ENCODE measurements at places on chromosomes 7 and 10.

DNA sequence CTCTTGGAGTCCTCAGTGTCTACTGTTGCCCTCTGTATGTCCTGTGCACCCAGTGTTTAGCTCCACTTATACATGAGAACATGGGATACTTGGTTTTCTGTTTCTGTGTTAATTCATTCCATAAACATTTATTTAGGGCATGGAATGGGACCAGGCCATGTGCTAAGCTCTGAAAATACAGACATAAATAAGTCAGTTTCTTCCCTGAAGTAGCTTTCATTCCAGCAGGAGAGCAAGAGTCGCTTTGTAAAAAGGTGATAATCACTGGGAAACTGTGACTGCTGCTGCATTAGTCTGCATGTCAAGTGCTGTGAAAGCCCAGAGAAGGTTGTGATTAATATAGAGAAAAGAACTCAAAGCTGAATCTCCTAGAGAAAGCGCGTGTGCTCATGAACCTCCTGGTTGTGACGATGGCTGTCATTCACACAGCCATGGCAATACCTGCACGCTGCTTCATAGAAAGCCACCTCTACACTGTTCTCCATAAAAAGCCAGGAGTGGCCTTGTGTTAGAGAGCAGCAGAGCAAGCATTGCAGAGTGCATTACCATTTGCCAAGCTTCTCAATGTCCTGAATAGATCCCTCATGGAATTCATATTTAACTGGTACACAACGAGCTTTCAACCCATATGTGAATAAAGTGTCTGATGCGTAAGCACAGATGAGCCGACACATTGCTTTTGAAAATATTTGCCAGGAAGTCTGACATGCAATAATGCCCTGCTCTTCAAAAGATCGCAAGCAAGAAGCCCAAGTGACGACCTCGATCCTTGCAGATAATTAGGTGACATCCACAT is 30.6 kb upstream of the PITRM1 start:
- DNase-seq, result no peak

DNA sequence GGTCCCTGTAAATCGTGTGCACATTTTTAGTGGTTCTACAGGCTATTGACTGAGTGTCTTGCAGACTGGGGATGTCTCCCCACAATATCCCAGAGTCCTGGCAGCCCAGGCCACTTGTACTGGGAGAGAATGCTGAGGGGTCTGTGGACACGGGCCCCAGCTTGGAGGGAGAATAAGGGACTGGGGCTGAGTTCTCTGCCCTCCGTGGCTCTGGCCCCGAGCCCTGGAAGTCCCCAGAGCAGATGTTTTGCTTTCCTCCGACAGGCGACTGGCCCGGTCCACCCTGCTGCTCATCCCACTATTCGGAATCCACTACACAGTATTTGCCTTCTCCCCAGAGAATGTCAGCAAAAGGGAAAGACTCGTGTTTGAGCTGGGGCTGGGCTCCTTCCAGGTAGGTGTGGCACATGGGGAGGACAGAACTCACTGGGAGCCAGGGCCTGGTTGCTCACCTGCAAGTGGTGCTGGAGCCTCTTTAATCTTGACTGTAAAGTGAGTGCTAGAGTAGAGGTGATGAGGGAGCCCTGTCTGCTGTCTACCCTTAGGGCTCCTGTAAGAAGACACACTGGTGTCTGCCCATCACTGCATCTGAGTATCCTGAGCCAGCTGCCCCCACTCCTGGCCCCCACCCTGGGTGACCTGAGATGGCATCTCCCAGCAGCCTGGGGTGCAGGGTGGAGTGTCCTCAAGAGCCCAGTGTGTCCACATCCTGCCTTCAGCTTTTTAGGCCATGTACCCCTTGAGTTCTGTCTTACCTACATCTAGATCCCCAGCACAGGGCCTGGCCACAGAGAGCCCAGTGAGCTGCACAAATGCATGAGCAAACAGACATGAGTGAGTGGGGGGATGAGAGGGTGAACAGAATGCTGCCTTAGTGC is 51.1 kb downstream of the ADCYAP1R1 start:
- no peak for DNase-seq

GRCh38 chr7:132650498-132650897 is 74.2 kb upstream of the PLXNA4 start:
- DNase-seq, result peak; percentile 61

GRCh38 chr7:39810710-39811109 is 139.3 kb upstream of the CDK13 start:
- DNase-seq, result no peak

- DNase-seq, result no peak
Measured at GRCh38 chr10:93865794-93866425, 27.9 kb upstream of the SLC35G1 start.

DNA sequence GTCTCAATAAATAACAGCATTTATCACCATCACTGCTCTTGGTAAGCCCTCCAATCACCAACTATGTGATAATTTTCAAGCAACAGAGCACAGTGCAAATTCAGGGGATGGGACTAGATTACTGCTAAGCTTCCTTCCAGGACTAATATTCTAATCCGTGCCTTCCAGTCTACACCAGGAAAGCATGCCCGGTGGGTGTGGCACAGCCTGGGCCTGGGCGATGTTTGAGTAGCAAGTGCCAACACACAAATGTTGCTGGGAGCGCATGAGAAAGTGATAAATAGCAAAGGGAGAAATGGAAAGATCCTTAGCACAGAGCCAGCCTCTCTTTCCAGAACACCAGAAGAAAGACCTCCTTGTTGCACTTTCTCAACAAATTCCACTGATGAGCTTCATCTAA is 13.5 kb upstream of the TM9SF3 start:
- DNase-seq, result no peak

GRCh38 chr7:129014501-129015101 is 40.3 kb downstream of the TNPO3 start:
- no peak for DNase-seq

DNA sequence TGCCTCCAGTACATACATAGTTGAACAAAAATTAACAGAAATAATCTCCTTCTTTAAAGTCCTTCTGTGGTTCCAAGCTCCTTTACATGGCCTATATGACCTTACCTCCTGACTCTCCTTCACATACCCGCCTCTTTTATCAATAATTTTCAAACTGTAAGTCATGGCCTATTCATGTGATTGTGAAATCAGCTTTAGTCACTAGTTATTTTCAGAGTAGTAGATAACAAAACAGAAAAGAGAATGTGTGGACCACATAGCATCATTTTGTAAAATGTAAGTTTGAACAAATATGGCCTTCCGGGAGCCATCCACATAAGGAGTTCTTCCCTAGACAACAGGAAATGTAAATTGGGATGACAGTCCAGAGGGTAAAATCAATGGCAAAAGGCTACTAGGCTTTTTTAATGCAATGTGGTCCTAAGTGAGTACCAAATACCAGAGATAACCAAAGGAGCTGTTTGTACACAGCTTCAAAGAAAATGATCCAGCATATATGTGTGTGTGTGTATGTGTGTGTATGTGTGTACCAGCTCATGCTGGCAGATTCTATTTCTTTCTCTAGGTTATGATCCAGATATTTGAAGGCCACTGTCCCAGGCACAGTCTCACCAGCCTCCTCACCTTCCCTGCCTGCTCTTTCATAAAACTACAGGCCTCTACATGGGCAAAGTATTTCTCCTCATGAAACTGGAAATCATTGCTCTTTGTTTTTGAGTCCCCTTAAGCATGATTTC is 12.3 kb upstream of the FAM133B start:
- DNase-seq, result no peak

DNA sequence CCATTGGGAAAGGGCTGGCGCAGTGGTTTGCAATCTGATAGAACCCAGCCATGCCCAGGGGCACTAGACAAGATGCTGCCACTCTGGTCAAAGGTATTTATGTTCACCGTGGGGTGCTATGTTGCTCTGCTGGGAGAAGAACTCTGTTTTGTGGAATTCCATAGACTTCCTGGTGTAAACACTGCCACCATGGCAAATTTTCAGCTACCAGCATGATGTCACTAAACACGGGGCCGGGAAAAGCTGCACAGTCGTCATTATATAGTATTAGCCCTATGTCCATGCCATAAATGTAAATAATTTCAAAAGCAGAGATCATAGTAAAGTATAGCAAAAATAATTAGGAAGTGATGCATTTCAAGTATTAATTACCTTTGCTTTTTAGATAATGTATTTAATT is 500.6 kb downstream of the PARD3 start:
- DNase-seq, result no peak

DNA sequence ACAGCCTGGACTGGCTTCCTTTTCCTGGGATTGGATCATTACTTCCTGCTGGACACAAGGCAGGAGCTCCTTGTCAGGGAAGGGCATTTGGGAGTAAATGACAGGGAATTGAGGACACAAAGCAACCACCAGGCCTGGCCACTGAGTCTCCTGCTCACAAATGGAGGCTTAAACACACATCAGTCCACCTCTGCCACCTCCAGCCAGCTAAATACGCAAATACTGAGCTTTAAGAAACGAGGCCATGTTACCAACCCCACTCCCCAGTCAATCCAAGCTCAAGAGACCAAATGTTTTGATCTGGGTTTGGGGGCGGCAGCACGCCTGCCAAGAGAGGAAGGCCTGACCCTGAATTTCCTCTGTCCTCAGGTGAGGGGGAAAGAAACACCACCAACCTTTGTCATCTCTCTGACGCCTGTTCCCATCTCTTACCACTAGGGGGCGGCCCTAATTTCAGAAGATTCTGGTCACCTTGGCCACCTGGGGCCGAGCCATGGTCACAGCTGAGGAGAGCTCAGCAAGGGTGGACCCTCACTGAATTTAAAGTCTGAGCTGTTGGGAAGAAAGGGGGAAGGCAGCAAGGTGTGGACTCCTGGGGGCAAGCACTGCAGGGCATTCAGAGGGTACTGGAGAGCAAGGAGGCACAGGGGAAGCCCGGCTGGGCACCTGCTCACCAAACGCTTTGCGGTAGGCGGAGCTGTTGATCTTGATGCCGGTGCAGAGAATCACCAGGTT is 16.5 kb downstream of the AIFM2 start:
- no peak for DNase-seq

DNA sequence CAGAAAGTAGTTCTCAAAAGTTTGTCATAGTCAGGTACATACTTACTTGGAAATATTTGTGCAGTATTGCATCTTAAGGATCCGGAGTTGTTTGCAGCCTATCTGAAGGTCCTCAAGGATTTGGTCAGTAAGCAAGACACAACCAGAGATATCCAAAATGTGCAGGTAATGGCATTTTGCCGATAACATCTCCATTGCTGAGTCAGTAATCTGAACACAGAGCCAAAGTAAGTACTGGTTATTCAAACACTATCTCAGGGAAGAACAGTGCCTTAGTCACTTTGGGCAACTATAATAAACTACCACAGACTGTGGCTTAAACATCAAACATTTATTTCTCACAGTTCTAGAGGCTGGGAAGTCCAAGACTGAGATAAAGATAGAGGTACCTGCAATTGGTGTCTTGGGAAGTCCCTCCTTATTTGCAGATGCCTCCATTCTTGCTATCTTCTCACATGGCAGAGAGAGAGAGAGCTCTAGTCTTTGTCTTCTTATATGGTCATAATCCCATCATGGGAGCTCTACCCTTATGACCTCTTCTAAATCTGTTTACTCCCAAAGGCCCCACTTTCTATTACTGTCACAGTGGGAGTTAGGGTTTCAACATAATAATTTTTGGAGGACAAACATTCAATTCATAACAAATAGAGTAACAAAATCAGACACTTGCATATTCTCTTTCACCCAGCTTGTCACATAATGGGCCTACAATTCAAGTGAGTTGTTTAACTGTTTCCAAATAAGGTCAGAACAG is 73.4 kb downstream of the FAM185A start:
- DNase-seq, result no peak

DNA sequence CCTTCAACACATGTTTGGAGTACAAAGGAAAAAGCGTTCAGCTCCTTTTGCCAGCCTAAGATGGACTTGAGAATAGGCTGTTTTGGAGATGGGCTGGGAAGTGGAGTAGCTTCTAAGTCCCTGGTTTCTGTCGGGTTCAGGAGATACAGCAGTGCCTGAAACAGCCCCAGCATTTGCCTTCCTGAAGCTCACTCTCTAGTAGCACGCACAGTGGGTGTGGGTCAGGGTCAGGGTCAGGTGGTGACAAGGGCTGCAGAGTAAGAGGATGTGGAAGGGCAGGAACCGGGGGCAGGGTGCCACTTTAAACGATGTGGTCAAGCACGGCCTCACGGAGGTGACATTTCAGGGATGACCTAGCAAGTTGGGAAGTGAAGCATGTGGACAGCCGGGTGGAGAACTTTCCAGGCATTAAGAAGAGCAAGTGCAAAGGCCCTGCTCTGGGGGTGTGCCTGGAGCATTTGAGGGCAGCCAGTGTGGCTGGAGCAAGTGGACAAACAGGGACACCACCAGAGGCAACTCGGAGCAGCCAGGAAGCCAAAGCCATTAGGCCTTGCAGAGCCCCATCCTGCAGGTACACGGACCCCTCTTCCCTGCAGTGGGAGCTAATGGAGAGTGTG is 382.2 kb upstream of the ZMIZ1 start:
- no peak for DNase-seq

DNA sequence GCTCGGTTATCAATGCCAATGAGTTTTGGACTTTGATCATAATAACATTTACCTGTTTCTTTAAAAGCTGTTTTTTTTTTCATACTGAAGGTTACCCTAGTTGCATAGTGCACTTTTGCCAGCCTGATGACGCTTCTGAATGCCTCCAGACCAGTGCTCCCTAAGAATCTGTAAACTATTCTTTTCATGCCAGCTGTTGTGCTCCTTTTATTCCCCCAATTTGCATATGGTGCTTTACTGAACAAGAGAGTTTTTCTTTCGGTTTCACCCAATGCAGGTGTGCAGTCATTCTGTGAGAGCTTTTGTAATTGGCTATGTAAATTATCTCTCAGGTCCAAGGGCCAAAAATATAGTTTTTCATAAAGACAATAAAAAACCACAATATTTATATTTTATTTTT is 48.1 kb upstream of the GLCCI1 start:
- DNase-seq, result no peak

- DNase-seq, result no peak
Measured at GRCh38 chr7:140972876-140973829, 41.6 kb downstream of the MRPS33 start.

DNA sequence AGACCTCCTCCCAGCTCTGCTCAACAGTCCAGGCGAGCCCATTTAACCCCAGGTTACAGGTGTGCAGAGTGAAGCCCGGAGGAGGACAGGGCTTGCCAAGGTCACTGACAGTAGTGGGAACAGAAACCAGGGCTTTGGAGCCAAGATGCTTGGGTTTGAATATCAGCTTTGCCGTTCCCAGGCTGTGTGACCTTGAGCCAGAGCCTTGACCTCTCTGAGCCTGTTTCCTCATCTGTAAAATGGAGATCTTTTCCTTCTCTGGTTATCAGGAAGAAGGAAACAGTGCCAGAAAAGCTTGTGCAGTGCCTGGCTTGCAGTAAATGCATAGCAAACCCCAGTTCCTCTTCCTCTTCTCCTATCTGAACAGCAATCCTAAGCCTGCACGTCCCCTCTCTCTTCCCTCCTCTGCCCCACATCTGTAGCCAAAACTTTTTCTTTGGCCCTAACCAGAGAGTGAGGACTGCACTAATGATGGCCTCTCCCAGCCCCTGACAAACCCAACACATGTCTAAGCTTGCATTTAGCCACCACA is 21.4 kb upstream of the MLXIPL start:
- no peak for DNase-seq
